ENCODE measurements at places on chromosomes 12 and 14.

DNA sequence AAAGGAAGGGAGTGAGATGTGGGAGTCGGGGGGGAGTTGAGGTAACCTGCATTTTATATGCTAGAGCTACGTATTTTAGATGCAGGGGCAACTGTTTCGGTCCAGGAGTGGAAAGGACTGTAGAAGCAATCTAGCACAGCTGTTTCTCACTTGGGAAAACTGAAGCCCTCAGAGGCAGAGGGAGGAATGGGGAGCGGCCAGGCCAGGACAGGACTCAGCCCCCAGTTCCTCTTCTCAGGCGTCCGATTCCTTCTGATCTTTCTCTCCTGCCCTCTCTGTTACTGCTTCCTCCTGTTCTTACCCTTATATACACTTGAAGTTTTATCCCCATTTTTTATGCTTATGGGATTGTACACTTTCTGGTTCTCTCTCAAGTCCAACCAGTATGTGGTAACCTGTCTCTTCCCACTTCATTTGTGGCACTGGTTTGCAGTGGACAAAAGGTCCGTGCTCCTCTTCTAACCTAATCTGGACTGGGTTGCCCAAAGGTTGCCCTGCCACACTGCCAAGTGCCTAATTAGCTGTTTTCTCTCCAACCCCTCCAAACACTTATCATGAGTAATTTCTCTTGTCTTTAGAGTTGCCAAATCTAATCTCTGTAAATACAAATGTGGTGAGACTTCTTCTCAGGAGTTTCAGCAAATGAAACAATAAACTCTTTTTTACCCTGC, 16.2 kb downstream of the LPCAT3 start:
- H3K36me3 ChIP-seq = peaks cover 22% of the 10 kb centered on the region
- peaks cover 13% of the 10 kb centered on the region for H3K4me1 ChIP-seq
- DNase-seq = no peak
- H3K27ac ChIP-seq = peak overlapping the region; percentile 75

DNA sequence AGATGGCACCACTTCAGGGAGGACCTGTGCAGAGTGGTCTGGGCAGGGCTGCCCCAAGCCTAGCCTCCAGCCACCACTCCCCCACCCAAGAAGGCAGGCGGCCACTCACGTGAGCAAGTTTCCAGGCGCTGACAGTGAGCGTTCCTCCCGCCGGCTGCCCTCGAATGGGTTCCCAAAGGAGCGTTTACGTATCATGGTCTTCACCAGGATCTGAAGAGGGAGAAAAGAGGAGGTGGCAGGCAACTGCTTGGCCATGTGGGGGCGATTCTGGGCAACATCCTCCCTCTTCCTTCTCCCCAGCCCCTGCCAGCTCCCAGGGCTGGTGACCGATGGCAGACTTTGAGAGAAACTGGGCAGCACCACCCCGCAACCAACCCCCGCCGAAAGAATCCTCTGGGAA, 35.1 kb downstream of the P2RX4 start:
- DNase-seq = no peak
- H3K27ac ChIP-seq = no peak overlapping the region
- H3K27me3 ChIP-seq = no peaks in the 10 kb centered on the region
- peaks cover 44% of the 10 kb centered on the region for H3K36me3 ChIP-seq

DNA sequence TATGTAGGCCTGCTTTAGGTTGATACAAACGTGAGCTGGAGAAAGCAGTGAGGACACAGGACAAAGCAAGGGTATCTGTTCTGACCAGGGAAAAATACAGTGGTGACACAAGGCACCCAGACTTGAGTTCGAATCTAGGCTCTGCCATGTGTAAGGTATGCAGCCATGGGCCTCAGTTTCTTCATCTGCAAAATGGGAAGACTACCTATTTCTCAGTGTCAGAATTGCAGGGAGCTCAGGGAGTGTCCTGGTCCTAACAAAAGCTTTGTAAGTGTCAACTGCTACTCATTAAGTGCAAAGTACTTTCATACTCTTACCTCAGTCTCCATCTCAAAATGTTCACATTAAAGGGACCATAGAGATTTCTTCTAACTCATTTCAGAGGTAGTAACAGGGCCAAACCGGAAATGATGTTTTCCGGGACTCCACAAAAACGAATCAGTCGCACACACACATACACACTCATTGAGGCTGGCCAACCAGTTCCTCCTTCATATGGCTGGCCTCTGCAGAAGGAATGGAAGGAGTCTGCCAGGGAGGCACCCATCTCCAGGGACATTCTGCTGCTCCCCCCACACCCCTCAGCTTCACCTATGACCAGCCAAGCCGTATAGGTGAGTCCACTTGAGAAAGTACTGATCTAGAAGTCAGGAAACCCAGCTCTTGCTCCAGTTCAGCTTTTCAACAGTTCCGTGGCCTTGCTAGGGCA, 7.8 kb downstream of the CTDSP2 start:
- H3K27ac ChIP-seq = no peak overlapping the region
- no peak overlapping the region for H3K4me3 ChIP-seq
- peaks cover 9% of the 10 kb centered on the region for H3K36me3 ChIP-seq

GRCh38 chr12:9027161-9028059, 38.1 kb downstream of the KLRG1 start:
- no peaks in the 10 kb centered on the region for H3K27me3 ChIP-seq
- H3K4me1 ChIP-seq = no peaks in the 10 kb centered on the region
- DNase-seq = no peak
- H3K4me3 ChIP-seq = no peak overlapping the region
- H3K36me3 ChIP-seq = no peaks in the 10 kb centered on the region
- no peak overlapping the region for H3K27ac ChIP-seq

DNA sequence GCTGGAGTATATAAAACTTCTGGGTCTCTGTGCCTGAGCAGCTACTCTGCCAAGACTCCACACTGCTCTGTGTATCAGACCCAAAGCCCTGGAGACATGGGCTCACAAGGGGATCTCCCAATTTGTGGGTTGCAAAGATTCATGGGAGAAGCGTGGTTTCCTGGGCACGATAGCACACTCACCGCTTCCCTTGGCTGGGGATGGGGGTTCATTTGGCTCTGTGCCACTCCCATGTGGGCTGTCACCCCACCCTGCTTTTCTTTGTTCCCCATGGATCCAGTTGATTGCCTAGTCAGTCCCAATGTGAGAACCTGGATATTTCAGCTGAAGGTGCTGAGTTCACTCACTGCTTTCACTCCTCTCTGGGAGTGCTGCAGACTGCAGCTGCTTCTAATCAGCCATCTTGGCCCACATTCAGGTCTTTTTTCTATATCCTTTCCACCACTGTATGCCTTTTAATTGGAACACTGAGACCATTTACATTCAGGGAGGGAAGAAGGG, 40.0 kb upstream of the PCNX4 start:
- DNase-seq = no peak
- H3K4me3 ChIP-seq = no peak overlapping the region
- no peaks in the 10 kb centered on the region for H3K27me3 ChIP-seq
- H3K4me1 ChIP-seq = no peaks in the 10 kb centered on the region

GRCh38 chr12:51934080-51934479, 17.4 kb upstream of the ACVR1B start:
- no peaks in the 10 kb centered on the region for H3K36me3 ChIP-seq
- no peaks in the 10 kb centered on the region for H3K4me1 ChIP-seq
- peaks cover 13% of the 10 kb centered on the region for H3K27me3 ChIP-seq

- H3K4me3 ChIP-seq = no peak overlapping the region
- no peaks in the 10 kb centered on the region for H3K36me3 ChIP-seq
- H3K27me3 ChIP-seq = no peaks in the 10 kb centered on the region
- peaks cover 11% of the 10 kb centered on the region for H3K4me1 ChIP-seq
These were observed 48.0 kb downstream of the ZNF664 start for GRCh38 chr12:124021007-124021406.

DNA sequence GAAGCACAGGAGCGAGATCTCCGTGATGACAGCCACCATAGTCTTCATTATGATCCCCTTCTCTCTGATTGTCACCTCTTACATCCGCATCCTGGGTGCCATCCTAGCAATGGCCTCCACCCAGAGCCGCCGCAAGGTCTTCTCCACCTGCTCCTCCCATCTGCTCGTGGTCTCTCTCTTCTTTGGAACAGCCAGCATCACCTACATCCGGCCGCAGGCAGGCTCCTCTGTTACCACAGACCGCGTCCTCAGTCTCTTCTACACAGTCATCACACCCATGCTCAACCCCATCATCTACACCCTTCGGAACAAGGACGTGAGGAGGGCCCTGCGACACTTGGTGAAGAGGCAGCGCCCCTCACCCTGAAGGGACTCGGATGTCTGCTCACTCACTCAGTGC, 775 bp downstream of the OR10P1 start:
- H3K4me1 ChIP-seq = no peaks in the 10 kb centered on the region
- H3K27ac ChIP-seq = no peak overlapping the region
- DNase-seq = no peak
- peaks cover 56% of the 10 kb centered on the region for H3K27me3 ChIP-seq

All from MCF 10A (cell line).